ENCODE measurements at places on chromosomes 3 and 15.

GRCh38 chr3:35680866-35681650 lies 41.7 kb downstream of the ARPP21 start:
- DNase-seq = no peak

DNA sequence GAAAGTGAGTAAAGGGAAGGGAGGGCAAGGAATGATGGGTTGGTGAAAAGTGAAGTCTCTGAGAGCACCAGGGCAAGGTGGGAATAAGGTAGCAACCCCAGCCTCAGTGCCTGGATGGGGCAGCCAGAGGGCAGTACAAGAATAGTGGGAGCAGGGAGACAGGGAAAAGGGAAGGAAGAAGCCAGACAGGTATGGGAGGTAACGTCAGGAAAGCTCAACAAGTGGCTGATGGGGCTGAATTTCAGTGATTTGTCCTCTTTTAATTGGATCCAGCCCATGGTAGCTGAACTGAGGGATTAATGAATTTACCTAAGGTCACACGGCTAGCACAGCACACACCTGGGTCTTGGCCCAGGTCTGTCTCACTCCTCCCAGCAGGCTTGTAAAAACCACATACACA lies 12.6 kb downstream of the RORA start:
- no peak for DNase-seq

GRCh38 chr15:51004103-51004551 lies 90.6 kb downstream of the TNFAIP8L3 start:
- no peak for DNase-seq

DNA sequence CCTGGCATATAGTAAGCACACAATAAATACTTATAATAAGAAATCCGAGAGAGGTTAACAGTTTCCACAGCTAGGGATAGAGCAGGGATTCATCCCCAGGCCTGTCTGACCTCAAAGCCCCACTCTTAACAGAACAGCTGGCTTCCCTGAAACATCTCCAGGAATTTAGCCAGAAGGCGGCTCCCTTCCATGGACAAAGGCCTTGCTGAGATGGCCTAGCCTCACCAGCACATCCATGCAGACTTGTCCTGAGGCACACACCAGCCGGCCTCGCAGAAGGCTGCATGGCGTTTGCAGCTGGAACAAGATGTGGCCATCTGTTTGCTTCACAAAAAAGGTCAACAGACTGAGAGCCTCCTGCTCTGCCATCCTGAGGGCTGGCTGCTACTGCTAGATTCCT lies 245.4 kb downstream of the SLCO3A1 start:
- no peak for DNase-seq

- no peak for DNase-seq
Measured at GRCh38 chr3:36842275-36842674, 77.9 kb upstream of the DCLK3 start.

DNA sequence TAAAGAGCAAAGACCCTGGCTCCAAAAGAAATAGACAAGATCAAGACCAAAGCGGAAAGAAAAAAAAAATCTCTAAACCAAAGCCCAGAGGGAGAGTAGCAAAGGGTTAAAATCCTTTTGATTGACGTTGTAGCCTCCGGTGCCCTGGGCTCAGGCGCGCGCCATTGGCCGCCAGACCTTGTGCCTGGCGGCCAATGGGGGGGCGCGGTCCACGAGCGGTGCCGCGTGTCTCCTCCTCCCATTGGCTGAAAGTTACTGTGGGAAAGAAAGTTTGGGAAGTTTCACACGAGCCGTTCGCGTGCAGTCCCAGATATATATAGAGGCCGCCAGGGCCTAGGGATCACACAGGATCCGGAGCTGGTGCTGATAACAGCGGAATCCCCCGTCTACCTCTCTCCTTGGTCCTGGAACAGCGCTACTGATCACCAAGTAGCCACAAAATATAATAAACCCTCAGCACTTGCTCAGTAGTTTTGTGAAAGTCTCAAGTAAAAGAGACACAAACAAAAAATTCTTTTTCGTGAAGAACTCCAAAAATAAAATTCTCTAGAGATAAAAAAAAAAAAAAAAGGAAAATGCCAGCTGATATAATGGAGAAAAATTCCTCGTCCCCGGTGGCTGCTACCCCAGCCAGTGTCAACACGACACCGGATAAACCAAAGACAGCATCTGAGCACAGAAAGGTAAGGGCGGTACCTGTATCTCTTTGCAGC lies at the start of gene HES1:
Gene HES1, plus strand, starts transcription at position 343 of the 713 bp plus-strand sequence. Its CDS starts 233 bp downstream, at position 576.
- peak; percentile 89 for DNase-seq

- DNase-seq = no peak
Measured at GRCh38 chr3:2784627-2785026, 325.5 kb downstream of the IL5RA start.

DNA sequence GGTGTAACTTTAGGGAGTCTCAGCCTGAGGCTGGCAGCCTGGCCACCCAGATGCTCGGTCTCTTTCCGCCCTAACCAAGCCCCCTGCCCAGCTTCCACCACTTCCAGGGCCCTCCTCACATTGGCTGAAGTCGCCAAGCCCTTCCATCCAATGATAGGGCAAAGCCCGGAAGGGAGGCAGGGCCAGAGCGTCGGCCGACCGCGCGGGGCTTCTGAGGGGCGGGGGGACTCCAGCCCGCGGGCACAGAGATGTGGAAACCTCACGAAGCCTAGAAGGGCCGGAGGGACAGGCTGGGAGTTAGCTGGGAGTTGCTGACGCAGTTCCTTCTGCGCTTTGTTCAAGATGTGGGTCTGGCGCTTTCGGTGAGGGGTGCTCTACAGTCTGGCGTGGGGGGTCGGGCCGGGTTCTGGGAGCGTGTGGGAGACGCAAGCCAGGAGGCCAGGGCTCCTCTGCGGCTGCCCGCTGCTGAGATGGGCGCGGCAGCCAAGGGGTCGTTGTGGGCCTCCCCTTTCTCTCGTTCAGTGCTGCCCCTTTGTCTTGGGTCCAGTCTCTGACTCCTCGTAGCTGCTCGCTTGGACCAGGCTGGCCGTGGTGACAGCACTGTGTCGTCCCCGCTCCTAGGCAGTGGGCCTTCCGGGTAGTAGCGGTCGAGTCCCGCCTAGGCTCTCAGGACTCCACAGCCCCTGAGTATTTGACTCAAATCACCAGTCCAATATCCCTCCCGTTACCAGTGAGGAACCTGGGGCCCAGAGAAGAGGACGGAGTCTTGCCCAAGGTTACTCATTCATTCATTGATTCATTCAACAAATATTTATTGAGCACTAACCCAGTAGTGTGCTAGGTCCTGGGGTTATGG lies at the start of gene ZNF660:
Gene ZNF660, plus strand, starts transcription at position 319 of the 856 bp plus-strand sequence. CDS start 9,230 bp downstream, outside the sequence.
- DNase-seq = peak; percentile 72

GRCh38 chr3:11574981-11575669 lies 68.6 kb downstream of the VGLL4 start:
- no peak for DNase-seq

DNA sequence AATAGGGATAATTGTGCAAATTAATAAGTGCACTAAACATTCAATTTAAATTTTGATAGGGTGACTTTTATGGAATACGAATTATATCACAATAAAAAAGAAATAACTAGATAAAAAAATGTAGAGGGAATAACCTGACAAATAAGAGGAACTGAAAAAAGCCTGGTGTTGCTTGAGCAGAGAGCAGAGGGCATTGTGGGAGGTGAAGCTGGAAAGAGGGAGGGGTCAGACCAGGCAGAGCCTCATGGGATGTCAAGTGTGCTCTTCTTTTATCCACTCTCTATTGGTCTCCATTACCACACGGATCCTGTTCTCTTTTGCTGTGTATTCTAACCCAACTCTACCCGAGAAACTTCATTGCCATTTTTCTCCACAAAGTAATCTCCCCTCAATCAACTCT lies 264.0 kb upstream of the CRBN start:
- DNase-seq = no peak

- DNase-seq = no peak
Measured at GRCh38 chr15:90860450-90860849, 7.9 kb upstream of the FURIN start.

DNA sequence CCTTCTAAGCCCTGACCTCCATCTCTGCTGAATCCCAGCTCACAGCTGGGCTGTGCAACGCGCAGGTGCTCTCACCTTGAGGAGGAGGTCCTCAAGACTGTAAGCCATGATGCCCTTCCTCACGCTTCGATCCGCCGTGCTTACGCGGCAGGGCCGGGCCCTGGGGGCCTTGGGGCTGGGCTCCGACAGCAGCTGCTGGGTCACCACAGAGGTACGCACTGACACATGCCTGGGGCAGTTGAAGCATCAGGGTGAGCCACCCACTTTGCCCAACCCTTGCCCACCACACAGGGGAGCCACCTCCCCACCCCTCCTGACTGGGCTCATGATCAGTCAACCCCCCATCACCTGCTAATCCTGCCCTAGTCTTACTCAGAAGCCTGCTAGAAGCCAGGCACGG lies 3.1 kb downstream of the CIDEC start:
- DNase-seq = no peak

- DNase-seq = no peak
Measured at GRCh38 chr3:56787258-56787775, 14.4 kb downstream of the ARHGEF3 start.

GRCh38 chr3:71048948-71049347 lies 534.6 kb downstream of the FOXP1 start:
- no peak for DNase-seq

All from NCI-H2171 (cell line).